ENCODE measurements at places on chromosomes 2 and 18. TPM values are rescaled to one million over a fixed set of nuclear protein-coding genes. Genes with fewer than 3 reads are reported as not detected.

RUFY4 gene
- polyA plus RNA-seq = not detected

SPTBN1 gene
- 40.0 TPM for polyA plus RNA-seq

DNA sequence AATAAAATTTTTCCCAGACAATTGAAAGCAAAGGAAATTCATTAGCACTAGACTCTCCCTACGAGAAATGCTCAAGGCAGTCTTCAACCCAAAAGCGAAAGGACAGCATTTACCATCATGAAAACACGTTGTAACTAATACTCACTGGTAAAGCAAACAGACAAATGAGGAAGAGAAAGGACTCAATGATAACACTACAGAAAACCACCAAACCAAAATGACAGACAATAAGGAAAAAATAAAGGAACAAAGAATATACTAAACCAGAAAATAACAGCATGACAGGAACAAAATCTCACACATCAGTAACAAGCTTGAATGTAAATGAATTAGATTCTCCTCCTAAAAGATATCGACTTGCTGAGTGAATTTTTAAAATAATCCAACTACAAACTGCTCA, 190.7 kb downstream of the NOL4 start:
- H3K27ac ChIP-seq = no peak overlapping the region
- H3K36me3 ChIP-seq = no peaks in the 10 kb centered on the region
- no peaks in the 10 kb centered on the region for H3K27me3 ChIP-seq
- no peaks in the 10 kb centered on the region for H3K4me1 ChIP-seq

MERTK gene
- polyA plus RNA-seq = 0.14 TPM

DNA sequence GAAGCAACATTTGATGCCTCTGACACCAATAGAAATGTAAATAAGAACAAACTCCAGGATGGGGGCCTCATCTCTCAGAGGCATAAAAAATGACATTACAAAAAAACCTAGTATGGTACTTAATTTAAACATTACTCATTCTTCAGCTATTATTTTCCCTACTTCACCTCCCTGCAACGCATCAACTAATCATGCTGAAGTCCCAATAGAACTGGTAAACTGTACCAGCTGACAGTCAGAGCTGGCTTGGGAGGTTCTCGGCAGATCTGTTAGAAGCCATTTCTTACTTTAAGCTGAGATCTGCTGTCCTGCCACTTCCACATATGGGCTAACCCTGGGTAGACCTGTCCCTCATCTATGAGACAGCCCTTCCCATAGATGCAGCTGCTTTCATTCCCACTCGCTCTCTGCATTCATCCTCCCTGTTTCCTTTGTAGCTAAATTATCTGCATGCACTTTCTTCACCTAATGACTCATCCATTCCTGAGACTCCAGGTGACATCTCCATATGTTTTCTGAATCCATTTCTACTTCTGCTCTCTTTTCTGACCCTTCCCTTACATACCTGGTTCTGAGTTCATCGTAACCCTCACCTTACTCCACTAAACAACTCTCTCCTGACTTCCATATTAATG, 108.1 kb downstream of the AOX1 start:
- H3K36me3 ChIP-seq = no peaks in the 10 kb centered on the region
- DNase-seq = no peak
- H3K27me3 ChIP-seq = no peaks in the 10 kb centered on the region
- H3K4me1 ChIP-seq = no peaks in the 10 kb centered on the region
- H3K27ac ChIP-seq = no peak overlapping the region
- no peak overlapping the region for H3K4me3 ChIP-seq

COL4A3 gene
- not detected for polyA plus RNA-seq

DNA sequence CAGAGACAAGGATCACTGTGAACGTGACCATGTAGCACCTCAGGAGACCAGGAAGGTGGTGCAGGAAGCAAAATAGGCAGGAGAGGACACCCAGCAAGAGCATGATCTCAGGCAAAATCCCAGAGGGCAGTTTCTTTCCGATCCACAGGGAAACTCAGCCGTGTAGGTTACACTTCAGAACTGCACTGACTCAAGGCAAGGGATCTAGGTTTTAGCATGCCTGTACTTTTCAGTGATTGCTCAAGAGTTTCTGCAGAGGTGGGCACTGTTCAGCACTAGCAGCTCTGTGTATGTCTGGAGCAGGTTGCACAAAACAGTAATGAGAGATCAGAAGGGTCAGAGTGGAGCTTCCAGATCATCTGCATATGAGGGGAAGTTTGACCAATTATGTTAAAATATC, 116.7 kb upstream of the RNF152 start:
- no peaks in the 10 kb centered on the region for H3K27me3 ChIP-seq
- H3K4me1 ChIP-seq = no peaks in the 10 kb centered on the region
- no peak for DNase-seq
- H3K4me3 ChIP-seq = no peak overlapping the region
- no peaks in the 10 kb centered on the region for H3K36me3 ChIP-seq
- H3K27ac ChIP-seq = no peak overlapping the region

IL36RN gene
- 3.9 TPM for polyA plus RNA-seq

DNA sequence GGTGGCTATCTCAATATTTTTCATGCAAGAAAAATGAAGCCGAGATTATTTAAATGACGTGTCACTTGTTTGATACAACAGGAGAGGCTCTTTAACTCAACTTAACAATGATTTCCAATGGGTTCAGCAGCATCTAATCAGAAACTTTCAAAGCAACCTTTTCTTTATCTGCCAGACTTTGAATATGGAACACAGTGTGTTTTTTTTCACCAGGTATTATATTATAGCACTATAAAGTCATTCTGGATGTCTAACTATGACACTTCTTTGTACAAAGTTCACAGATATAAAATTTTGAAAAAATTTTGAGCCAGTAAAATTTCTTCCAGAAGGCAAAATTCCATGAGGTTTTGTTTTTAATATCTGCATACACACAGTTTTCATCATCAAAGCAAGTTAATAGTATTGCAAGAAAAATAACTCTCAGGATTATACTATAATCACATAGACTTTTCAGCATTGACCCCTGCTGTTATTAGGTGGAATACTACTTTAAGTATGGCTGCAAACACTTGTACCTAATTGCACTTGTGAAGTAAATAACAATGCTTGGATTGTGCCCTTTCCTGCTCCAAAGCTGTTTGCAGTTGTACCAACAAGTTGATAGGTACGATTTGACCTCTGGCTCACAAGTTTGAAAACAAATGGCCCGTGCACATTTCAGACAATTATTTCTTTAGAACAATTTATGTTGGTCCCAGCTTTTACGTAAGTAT, 44.0 kb upstream of the DSG1 start:
- H3K4me1 ChIP-seq = peaks cover 24% of the 10 kb centered on the region
- peak overlapping the region; percentile 58 for H3K27ac ChIP-seq
- H3K4me3 ChIP-seq = no peak overlapping the region
- no peaks in the 10 kb centered on the region for H3K27me3 ChIP-seq
- no peaks in the 10 kb centered on the region for H3K36me3 ChIP-seq

DNA sequence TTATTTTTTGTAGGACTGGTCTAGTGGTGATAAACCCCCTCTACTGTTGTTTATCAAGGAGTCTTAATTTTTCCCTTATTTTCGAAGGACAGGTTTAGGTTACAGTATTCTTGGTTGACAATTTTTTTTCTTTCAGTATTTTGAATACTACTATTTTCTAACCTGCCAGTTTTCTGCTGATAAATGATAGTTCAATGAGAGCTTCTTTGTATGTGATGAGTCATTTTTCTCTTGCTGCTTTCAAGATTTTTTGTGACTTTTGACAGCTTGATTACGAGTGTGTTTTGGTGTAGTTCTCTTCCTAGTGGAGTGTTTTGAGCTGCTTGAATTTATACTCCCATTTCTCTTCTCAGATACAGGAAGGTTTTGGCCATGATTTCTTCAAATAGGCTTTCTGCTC, 77.5 kb downstream of the ACSL3 start:
- H3K36me3 ChIP-seq = peaks cover 18% of the 10 kb centered on the region
- DNase-seq = no peak
- no peak overlapping the region for H3K27ac ChIP-seq
- no peak overlapping the region for H3K4me3 ChIP-seq

ANKRD30B gene
- not detected for polyA plus RNA-seq

- H3K27ac ChIP-seq = no peak overlapping the region
- DNase-seq = no peak
- H3K36me3 ChIP-seq = no peaks in the 10 kb centered on the region
- H3K4me1 ChIP-seq = no peaks in the 10 kb centered on the region
- no peaks in the 10 kb centered on the region for H3K27me3 ChIP-seq
- H3K4me3 ChIP-seq = no peak overlapping the region
Measured at GRCh38 chr2:11411768-11412448, 54.1 kb downstream of the E2F6 start.

GRCh38 chr2:25276569-25277465, 64.9 kb downstream of the DNMT3A start:
- peaks cover 12% of the 10 kb centered on the region for H3K4me1 ChIP-seq
- H3K36me3 ChIP-seq = no peaks in the 10 kb centered on the region
- no peak for DNase-seq
- no peaks in the 10 kb centered on the region for H3K27me3 ChIP-seq

- no peaks in the 10 kb centered on the region for H3K36me3 ChIP-seq
- no peak overlapping the region for H3K4me3 ChIP-seq
- no peaks in the 10 kb centered on the region for H3K4me1 ChIP-seq
- DNase-seq = no peak
- H3K27me3 ChIP-seq = no peaks in the 10 kb centered on the region
- no peak overlapping the region for H3K27ac ChIP-seq
Measured at GRCh38 chr18:10247021-10247741, 207.3 kb upstream of the APCDD1 start.

TUBB8B gene
- 0.30 TPM for polyA plus RNA-seq

ATP8B1 gene
- polyA plus RNA-seq = 14.6 TPM
